ENCODE measurements at places on chromosomes 7 and 10.

GRCh38 chr7:140416560-140416959, 12.7 kb downstream of the RAB19 start:
- DNase-seq = no peak

- no peak for DNase-seq
Measured at GRCh38 chr7:106600569-106601373, 60.2 kb downstream of the CCDC71L start.

GRCh38 chr10:84176836-84177474, 3.4 kb downstream of the GPR15LG start:
- no peak for DNase-seq

- no peak for DNase-seq
Measured at GRCh38 chr10:6576326-6576725, 3.8 kb downstream of the PRKCQ start.

- DNase-seq = no peak
Measured at GRCh38 chr7:114784177-114784576, 137.7 kb upstream of the MDFIC start.

GRCh38 chr7:100691676-100692577, 2.1 kb downstream of the GIGYF1 start:
- no peak for DNase-seq

GRCh38 chr7:1693419-1693990, 23.4 kb downstream of the ELFN1 start:
- no peak for DNase-seq

DNA sequence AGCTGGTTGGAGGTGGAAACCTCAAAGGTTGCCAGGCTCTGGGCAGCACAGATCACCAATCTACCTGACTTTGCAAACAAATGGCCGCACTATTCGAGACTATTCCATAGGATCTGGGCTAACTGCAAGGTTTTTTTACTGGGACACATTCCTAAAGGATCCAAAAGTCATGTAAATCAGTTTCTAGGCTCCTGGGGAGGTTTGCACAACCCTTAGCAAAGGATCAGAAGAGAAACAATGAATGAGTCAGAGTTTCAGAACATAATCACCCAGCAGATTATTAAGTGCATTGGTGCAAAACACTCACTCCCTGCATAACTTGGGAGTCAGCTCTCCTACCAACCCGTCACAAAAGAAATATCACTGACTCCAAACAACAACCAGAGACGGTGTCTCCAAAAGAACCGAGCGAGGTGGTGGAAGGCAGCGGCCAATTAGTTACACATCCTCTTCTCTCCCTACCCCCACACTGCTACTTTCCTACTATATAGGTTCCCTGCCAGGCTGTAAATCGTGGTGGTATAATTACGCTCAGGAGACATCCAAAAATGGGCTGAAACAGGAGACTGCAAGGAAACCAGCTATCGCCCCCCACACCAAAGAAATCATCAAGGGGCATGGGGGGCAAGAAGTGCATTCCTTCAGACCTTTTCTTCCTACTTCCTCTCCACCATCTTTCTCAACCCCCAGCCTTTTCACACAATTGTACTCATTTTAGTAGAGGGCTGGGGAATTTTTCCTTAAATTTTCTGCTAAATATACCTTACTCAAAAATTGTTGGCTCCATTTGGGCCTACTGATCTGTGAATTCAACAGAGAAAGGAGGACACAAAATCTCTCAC, 3.2 kb downstream of the UBE2H start:
- no peak for DNase-seq

GRCh38 chr7:117009705-117010361, 56.5 kb downstream of the ST7 start:
- no peak for DNase-seq

DNA sequence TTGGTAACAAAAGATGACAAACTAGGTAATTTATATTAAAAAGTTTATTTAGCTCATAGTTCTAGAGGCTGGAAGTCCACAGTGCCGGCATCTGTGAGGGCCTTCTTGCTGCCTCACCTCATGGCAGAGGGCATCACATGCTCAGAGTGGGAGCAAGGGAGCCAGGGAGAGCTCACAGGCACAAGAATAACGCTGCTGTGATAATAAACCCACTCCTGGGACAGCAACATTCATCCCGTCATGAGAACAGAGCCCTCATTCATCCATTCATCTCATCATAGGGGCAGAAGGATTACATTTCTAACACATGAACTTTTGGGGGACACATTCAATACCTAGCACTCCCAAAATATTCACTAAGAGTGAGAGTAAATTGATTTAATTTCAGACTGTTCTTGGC, 170.6 kb upstream of the AKR1E2 start:
- no peak for DNase-seq

DNA sequence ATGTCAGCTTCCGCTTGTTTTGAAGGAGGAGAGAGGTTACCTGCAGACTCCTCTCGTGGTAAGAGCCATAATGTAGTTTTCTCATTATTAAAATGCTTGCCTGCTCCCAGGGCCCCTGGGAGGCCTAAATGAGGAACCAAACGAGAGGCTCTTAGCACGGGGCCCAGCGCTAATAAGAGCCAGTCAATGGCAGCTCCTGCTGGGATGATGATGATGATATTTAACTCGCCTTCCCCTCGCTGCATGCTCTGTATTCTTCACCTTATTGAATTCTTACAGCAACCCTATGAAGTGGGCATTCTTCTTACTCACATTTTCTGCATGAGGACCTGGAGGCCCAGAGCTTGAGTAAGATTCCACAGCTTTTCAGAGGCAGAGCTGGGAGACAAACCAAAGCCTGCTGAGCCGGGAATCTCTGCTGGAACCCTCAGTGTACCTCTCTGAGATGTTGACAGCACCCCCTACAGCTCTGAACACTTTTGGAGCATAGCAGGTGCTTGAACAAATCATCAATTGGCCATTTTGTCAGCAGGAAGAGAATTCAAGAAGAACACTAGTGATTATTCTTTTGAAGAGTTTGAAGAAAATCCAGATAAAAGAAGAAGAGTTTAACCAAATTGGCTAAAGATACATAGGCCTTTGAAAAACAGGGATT, 93.1 kb upstream of the HABP2 start:
- DNase-seq = no peak

DNA sequence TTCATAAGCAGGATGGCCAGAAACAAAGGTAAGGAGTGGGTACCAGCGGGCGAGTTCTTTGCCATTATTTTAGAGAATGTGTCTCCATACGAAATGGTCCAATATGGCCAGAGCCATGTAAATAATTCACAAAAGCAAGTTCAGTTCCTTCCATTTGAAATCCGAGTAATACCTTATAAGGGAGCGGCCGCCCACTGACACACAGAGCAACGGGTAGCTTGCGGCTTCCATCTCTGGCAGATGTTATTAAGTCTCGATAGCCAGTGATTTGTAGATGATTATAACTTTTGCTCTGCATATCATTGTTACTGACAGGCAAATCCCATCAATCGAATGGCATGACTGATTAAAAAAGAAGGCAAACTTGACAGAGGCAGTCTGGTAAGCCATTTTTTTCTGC, 63.2 kb downstream of the GFRA1 start:
- no peak for DNase-seq

GRCh38 chr10:49761201-49761788, 828 bp downstream of the OGDHL start:
- no peak for DNase-seq

DNA sequence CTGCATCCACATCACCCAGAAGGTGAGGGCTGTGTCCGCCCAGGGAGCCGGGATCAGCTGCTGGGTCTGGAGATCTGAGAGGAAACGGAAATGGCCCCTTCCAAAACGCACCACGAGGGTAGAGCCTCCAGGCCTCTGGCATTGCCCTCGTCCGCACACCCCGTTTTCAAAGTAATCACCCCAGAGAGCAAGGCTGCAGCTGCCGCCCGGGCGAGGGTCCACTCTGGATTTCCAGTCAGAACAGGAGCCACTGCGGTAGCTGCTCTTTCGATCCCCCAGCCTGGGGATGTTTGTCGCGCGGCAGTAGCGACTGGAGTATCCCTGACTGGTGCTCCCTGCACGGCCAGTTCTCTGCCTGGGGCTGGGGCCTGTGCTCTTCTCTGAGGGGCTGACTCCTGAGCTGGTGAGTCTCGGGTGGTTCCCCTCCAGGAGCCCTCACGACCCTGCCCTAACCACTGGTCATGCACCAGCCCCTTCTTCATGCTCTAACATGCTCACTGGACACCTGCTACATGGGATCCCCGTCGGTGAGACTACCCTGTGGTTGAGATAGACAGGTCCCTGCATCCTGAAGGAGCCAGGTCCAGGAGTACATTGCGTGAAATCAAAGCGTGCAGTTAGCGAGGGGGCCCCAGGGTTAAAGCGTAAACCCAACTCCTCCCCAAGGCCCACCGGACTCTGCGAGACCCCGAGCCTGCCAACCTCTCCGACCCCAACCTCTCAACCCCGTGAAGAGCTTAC, 99.2 kb downstream of the FOXL3 start:
- no peak for DNase-seq

- DNase-seq = no peak
Measured at GRCh38 chr10:61543831-61544230, 90.7 kb upstream of the TMEM26 start.

- DNase-seq = no peak
Measured at GRCh38 chr7:141431140-141431479, 120.1 kb upstream of the AGK start.

GRCh38 chr10:3622845-3623621, 162.0 kb downstream of the KLF6 start:
- no peak for DNase-seq

DNA sequence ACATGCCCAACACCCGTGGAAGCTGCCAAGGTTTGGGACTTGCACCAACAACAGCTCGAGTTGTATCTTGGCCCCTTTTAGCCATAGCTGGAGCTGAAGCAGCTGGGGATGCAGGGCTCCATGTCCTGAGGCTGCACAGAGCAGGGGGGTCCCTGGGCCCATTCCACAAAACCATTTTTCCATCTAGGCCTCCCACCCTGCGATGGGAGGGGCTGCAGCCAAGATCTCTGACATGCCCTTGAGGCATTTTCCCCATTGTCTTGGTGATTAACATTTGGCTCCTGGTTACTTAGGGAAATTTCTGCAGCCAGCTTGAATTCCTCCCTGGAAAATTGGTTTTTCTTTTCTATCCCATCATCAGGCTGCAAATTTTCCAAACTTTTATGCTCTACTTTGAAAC, 637.8 kb upstream of the VSTM2A start:
- no peak for DNase-seq

- DNase-seq = no peak
Measured at GRCh38 chr10:1739751-1740150, 2.4 kb upstream of the ADARB2 start.

Measured in NCI-H1436 treated with DMSO at 0.1 percent for 48 hours (cell line).